Activated CD4-positive, alpha-beta T cell treated with anti-CD3 and anti-CD28 coated beads, Interleukin-2, Interleukin-4, amounts not matched to agents 100 ng/mL and 50 ng/mL, durations not matched to agents 16 hours and 8 hours (primary cell): ENCODE measurements at places on chromosomes 7 and 10.

DNA sequence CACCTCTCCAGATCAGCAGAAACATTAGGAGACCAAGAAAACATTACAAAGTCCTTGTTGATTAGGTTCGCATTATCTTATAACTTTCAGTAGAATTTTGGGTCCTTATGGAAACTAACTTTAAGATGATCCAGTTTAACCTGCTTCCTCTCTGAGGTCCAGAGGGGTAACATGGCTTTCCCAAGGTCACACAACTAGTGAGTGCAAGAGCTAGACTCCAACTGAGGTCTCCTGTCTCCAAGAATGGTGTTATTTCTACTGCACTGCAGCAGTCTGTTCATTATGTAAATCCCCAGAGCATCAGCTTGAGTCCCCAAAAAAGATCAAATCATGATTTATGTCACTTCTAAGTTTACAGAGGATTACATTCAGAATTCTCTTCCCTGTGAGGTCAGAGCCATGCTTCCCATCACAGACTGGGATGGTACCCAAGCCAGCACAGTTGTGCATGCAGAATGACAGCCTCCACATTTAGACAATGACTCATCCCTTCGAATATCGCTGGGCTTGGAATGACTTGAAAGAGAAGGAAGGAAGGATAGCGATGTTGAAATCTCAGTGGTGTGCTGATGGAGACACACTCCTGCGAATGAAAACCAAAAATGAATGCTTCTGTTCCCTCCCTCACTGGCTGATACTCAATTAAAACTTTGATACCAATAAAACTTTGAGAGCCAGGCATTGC, 163.1 kb upstream of the PLXNA4 start:
- DNase-seq = no peak

DNA sequence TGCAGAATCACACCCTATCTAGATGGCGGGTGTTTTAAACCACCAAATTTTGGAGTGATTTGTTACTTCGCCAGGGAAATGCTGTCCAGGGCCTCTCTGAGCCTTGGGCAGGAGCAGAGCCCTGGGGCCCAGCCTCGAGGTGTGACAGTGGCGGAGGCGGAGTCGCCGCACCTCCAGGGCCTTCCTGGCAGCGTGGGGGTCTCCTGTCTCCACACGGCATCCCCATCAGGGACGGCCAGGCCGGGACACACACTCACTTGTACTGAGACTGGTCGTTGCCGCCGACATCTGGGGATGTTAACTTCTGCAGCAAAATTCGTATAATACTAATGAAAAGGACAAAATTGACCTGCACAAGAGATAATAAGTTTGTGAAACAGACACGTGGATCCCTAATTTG, 110.7 kb downstream of the VIPR2 start:
- DNase-seq = no peak

DNA sequence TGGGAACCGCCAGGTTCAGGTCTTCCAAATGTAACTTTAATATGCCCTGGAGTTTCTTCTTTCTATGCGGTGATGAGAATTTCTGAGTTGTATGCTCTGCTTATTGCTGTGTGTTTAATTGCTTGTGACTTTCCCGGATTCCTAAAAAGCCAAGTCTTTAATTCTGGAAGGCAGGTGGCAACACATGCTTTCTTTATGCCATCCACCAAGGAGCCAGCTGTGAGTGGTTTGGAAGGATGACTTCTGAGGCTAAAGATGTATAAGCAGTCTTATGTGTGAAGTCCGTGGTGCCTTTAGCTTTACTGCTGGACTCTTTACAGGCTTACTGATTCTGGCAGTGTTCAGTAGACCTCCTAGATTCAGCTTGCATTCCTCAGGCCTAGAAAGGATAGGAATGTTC, 3.1 kb downstream of the SDK1 start:
- no peak for DNase-seq

- DNase-seq = no peak
Observed at GRCh38 chr10:71396711-71397295, at the start of gene CDH23. Gene CDH23, plus strand, starts transcription at chr10:71396920. Its CDS starts 42,912 bp downstream, at chr10:71439832.

- no peak for DNase-seq
Observed at GRCh38 chr7:27765841-27766240, 25.9 kb downstream of the TAX1BP1 start.

DNA sequence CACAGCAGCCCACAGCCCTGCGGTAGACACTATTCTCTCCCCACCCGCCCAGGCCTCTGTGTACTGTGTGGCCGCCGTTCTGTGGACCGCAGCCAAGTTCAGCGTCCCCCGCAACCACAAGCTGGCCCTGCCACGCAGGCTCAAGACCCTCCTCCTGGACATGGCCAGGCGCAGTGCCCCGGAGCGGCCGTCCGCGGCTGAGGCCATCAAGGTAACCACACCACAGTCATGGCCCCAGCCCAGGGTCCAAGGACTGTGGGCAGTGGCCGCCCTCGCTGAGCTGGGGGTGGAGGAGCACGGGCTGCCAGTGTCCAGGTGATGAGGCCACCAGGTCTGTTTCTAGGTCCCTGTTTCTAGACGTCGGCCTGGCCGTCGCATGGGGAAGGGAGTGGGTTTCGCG, 34.4 kb upstream of the UTF1 start:
- no peak for DNase-seq

DNA sequence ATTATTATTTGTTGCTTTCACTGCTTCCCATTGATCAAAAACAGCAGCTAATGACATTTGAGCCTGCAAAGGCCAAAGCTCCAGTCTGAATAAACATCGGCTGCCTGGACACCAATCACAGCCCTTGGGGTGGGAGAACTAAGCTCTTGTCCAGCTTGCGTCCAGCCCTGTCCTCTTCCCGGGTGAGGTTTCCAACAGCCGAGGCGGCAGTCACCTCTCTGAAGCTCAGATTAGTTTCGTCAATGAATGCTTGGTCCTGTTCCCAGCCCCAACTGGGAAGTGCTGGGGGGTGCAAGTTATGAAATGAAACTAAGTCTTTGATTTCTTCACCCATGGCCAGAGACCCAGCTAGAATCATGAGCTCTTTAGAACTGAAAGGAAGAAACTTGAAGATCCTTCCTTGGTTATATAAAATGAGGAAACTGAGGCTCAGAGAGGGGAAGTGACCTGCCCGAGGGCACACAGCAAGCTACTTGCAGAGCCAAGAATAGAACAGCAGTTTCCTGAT, 114.0 kb upstream of the TCF7L2 start:
- DNase-seq = no peak

DNA sequence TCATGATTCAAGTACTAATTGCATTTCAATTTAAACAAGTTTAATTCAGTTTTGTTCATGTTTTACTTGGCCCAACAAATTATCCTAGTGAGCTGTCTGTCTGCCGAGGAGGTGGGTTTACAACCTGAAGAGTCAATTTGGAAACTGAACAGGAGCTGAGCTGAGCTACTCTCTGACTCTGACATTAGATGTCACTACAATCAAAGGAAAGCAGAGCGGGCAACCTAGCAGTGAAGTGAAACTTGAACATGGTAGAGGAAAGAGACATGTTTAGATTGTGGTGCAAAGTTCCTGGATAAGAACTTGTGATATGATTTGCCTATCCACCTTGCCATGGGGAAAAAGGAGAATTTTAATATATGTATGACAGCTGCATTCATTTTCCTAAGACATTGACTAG, 9.6 kb upstream of the AGR3 start:
- peak; percentile 59 for DNase-seq
